ENCODE measurements at places on chromosomes 5 and 9.
A peak's percentile ranks its signal among the peaks of the same experiment; 100 is the strongest.

- DNase-seq = no peak
These were observed 102.1 kb downstream of the PAM start for GRCh38 chr5:102857076-102857818.

DNA sequence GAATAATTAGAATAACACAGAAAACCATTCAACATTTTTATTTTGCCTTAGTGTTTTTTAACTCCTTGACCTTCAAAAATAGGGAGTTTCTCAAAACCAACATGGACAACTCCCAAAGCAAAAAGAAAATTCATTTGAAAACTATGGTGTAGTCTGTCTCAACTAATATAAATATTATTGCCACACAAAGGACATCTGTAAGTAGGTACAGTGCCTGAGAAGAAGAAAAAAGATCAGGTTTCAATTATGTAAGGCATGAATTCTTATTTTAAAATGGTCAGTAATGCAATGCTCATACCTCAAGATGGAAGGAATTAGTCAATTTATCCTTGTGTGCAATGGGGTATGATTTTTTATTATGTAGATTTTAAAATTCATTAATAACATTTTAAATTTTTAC lies 109.6 kb upstream of the CNTLN start:
- no peak for DNase-seq

GRCh38 chr5:110873773-110874437 lies 135.1 kb downstream of the SLC25A46 start:
- DNase-seq = no peak

DNA sequence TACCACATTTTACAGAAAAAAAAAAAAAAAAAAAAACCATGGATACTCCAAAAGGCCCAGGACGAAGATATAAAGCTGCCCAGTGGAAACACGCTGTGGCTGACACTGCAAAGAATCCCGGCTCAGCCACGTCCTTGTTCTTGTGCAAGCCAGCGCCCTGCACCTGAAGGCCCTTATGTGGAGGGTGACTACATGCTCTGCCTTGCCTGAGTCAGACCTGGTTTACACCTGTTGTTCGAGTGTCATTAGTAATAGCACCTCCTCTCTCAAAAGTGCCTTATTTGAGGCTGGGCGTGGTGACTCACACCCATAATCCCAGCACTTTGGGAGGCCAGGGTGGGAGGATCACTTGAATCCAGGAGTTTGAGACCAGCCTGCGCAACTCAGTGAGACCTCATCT lies 54.3 kb upstream of the ZSWIM6 start:
- no peak for DNase-seq

GRCh38 chr9:14985419-14985818 lies 75.2 kb upstream of the FREM1 start:
- no peak for DNase-seq

GRCh38 chr5:12017007-12017406 lies 112.8 kb upstream of the CTNND2 start:
- DNase-seq = no peak

DNA sequence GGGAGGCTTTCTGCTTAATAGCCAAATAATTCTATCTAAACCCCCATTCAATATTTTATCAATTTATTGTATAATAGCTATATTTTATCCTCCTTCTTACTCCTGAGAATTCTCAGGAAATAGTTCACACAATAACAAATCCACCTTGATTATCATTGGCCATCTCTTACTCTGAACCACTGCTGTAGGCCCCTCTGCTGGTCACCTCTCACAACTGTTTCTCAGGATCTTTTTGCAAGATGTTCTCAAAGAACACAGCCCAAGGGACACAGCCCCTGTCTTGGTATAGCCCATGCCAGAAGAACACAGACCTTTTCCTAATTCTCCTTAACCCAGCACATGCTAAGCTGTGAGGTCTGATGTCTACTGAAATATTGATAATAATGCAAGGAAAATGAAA lies 74.9 kb upstream of the HTR4 start:
- DNase-seq = no peak

- no peak for DNase-seq
These were observed 753 bp downstream of the FANCC start for GRCh38 chr9:95316794-95317118.

GRCh38 chr5:65382582-65382981 lies 99.1 kb downstream of the ADAMTS6 start:
- DNase-seq = no peak

DNA sequence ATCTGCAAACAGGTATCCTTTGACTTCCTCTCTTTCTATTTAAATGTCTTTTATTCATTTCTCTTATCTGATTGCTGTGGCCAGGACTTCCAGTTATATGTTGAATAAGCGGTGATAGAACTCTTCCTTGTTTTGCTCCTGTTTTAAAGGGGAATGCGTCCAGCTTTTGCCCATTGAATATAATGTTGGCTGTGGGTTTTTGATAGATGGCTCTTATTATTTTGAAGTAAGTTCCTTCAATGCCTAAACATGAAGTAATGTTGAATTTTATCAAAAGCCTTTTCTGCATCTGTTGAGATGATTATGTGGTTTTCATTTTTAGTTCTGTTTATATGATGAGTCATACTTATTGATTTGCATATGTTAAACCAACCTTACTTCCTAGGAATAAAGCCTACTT lies 300.5 kb upstream of the CTNND2 start:
- DNase-seq = no peak

- DNase-seq = no peak
These were observed 142.4 kb downstream of the C9orf152 start for GRCh38 chr9:110065532-110065931.

- DNase-seq = no peak
These were observed 19.2 kb upstream of the CD180 start for GRCh38 chr5:67215519-67216471.

DNA sequence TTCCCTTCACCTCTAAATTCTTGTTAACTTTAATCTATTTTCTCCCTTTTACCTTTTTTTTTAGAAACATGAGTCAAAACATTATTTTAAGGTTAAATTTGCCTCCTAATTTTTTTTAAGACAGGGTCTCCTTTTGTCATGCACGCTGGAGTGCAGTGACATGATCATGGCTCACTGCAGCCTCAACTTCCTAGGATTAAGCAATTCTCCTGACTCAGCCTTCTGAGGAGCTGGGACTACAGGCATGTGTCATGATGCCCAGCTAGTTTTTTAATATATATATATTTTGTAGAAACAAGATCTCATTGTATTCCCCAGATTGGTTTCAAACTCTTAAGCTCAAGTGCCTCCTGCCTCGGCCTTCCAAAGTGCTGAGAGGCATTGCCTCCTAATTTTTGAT lies 424.7 kb upstream of the FAM174A start:
- no peak for DNase-seq

DNA sequence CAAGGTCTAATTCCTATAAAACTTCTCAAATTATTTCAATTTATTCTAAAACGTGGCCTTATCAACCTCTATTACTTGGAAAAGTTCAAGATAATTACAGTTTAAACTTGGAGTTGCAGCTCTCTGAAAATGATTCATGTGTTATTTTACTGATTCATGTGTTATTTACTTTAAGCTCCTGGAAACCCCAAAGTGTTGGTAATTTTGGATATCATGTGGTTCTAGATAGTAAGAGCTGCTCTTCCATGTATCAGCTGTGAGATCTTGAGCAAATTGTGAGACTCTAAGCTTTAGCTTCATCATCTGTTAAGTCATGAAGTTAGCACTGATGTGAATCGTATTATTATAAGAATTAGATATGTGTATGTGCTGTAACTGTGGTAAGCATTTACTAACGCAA lies 749.2 kb downstream of the TLE4 start:
- peak; percentile 20 for DNase-seq

DNA sequence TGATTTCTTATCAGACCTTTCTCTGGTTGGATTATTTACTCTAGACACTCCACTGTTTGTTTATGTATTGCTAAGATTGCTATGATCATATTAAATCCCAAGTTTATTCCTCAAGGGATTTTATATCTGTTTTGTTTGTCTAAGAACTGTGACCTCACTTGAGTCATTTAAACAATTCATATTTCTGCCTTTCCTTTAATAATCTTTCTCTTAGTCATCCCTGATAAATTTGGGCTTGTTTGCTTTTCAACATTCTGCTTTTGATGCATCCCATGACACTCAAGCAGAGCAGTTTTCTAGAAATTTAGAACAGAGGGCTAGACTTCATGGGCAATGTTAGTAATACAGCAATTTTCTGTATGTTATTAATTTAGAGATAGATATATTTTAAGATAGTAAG lies 231.6 kb upstream of the TNC start:
- DNase-seq = no peak

DNA sequence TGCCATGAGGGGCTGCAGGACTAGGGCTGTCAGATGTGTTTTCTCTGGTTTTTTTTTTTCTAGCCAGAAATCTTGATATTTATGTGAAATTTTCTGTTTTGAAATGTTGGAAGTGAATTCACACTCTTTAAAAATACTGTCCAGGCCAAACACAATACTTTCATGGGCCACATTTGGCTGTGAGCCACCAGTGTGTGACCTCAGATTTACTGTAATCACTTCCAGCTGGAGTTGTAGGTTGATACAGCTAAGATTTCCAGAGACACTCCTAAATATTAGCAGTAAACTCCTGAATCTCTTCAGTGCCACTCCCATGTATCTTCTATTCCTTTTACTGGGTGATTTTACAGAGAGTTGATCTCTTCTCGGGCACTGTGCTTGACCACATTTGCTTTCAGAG lies 92.2 kb upstream of the CKMT2 start:
- peak; percentile 81 for DNase-seq

DNA sequence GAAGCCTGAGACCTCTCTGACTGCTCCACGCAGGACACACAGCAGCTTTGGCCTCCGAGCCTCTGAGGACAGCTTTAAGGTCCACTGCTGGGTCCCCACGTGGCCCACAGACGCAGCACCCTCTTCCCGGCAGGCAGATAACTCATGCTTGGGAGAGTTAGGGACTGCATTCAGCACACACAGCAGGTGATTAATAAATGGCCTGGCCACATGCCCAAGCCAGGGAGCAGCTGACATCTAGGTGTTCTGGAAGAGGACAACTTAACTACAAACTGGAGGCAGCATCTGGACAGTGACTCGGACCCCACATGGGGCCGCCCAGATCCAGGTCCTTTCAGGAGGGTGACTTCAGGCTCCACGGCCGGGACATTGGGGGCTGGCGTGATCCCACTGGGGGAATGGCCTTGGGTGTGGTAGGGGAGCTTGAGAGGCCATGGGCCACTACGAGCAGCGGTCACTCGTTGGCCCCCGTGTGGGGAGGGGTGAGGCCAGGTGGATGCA lies 11.3 kb downstream of the NINJ1 start:
- no peak for DNase-seq

DNA sequence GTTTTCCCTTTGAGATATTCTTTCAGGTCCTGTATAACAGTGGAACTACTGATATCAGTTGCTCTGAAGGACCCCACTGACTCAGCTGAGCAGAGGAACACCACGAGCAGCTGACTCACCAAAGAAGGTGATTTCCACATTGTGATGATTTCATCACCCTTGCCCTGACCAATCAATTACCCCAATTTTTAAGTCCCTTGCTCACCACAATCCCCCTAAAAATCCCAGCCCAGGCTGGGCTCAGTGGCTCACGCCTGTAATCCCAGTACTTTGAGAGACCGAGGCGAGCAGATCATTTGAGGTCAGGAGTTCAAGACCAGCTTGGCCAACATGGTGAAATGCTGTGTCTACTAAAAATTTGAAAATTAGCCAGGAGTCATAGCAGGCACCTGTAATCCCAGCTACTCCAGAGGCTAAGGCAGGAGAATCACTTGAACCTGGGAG lies 125.3 kb upstream of the ABCA1 start:
- no peak for DNase-seq

DNA sequence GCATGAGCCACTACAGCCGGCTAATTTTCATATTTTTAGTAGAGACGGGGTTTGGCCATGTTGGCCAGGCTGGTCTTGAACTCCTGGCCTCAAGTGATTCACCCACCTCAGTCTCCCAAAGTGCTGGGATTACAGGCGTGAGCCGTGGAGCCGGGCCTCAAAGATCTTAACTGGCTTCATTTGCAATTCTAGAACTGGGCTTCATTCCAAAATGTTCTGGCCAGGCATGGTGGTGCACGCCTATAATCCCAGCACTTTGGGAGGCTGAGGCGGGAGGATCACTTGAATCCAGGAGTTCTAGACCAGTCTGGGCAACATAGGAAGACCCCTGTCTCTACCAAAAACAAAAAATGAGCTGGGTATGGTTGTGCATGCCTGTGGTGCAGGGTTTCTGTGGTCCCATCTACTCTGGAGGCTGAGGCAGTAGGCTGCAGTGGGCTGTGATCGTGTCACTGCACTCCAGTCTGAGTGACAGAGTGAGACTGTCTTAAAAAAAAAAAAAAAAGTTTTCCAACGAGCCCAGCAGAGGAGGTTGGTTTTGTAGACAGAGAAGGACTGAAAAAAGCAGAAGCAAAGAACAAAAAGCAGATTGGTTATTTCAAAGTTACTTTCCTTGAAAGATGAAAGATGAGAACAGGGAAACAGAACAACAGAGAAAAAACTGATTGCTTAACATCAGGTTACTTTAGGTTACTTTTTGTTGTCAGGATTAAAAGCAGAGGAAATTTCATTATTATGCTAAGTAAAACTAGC lies 78.2 kb downstream of the ANKRD55 start:
- no peak for DNase-seq

GRCh38 chr5:135454946-135455345 lies 2.8 kb upstream of the TIFAB start:
- DNase-seq = no peak

- DNase-seq = no peak
These were observed 404.0 kb upstream of the FAM174A start for GRCh38 chr5:100131161-100131560.

DNA sequence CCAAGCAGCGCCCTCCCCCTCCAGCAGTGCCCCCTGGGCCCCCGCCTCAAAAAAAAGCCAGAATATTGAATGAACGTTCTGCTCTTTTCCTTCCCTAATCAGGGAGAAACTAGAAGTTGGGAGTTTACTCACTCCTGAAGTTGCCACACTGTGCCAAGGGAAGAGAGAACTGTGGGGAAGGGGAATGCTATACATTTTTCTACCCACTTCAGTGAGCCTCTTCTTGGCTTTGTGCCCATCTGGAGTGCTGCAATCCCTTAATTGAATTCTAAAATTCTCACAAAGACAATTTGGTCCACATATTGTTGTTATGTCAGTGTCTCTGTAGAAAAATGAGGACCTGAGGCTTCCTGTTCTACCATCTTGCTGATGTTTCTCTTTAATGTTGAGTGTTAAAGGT lies 443.7 kb downstream of the DIRAS2 start:
- no peak for DNase-seq

DNA sequence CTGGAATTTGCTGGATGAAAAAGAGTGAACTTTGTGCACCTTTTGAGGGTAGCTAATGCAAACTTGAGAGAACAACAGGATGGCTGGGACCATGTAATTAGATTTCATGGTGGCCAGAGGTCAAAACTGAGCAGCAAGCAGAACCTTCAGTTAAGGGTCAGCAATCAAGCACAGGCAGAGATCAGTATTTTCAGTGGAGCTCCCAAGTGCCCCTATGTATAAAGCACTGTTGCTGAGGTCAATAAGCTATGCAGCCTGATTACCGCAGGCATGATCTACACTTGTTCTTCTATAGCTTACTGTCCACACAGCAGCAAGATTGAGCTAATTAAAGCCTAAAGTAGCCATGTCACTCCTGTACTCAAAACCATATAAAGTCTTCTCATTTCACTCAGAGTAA lies 62.1 kb upstream of the TMC1 start:
- DNase-seq = no peak

Measured in smooth muscle cell of the brain vasculature (primary cell).